ENCODE measurements at places on chromosomes 7 and 10. TPM values are rescaled to one million over a fixed set of nuclear protein-coding genes. Genes with fewer than 3 reads are reported as not detected.

PNLIPRP3 gene
- total RNA-seq: not detected

ST8SIA6 gene
- 1.2 TPM for total RNA-seq

DNA sequence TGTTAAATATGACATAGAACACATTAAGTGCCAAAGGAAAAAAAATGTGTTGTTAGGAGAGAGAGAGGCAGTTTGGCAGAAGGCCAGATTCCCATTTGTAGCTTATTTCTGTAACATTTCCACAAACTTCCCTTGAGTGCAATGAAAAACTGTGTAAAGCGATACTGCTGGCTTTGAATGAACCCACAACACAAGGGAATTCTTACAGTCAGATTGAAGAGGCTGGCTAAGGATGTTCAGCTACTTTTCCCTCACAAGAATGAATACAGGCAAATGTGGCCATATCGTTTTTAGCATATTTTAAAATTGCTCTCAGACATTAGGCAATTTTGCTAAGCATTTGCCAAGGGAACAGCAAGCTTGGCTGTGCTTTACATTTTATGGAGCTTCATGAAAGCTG, 614.1 kb upstream of the FZD8 start:
- DNase-seq: no peak

- DNase-seq: no peak
Measured at GRCh38 chr7:2289111-2289586, 25.1 kb downstream of the SNX8 start.

- no peak for DNase-seq
Measured at GRCh38 chr10:53447576-53447975, 675.0 kb upstream of the MBL2 start.

GRCh38 chr10:127315888-127316287, 119.5 kb upstream of the INSYN2A start:
- no peak for DNase-seq

- DNase-seq: peak; percentile 1
Measured at GRCh38 chr10:86290933-86291615, 75.5 kb downstream of the GRID1 start.

Data from ovary (tissue), 10 donors.